ENCODE measurements at places on chromosomes 3 and 15. TPM values are rescaled to one million over a fixed set of nuclear protein-coding genes. Genes with fewer than 3 reads are reported as not detected.
A peak's percentile ranks its signal among the peaks of the same experiment; 100 is the strongest.

GOLGA8M gene
- total RNA-seq = not detected

ZPLD1 gene
- not detected for total RNA-seq

DNA sequence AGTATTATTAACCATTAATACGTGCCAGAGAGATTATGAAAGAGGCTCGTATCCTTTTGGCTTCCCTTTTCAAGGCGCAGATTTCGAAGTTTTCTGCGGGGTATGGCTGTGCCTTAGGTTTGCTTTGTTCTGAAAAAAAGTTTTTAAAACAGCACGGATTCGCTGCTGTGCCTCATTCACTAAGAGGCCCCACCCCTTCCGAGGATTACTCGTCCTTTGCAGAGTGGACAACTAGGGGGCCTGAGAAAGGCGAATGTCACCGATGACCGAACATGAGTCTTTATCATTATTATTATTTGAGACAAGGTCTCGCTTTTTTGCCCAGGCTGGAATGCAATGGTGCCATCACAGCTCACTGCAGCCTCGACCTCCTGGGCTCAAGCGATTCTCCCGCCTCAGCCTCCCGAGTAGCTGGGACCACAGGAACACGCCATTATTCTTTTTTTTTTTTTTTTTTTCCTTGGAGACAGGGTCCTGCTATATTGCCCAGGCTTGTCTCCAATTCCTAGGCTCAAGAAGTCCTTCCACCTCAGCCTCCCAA is 684 bp upstream of the RPS27L start:
- no peak overlapping the region for H3K27ac ChIP-seq
- H3K27me3 ChIP-seq = no peaks in the 10 kb centered on the region
- peak; percentile 54 for DNase-seq
- no peaks in the 10 kb centered on the region for H3K36me3 ChIP-seq
- H3K4me3 ChIP-seq = peak overlapping the region; percentile 92
- no peaks in the 10 kb centered on the region for H3K4me1 ChIP-seq

- DNase-seq = no peak
- no peak overlapping the region for H3K27ac ChIP-seq
- H3K4me3 ChIP-seq = no peak overlapping the region
- H3K36me3 ChIP-seq = no peaks in the 10 kb centered on the region
These were observed 45.1 kb downstream of the SGO1 start for GRCh38 chr3:20140881-20141280.

- no peaks in the 10 kb centered on the region for H3K36me3 ChIP-seq
- peaks cover 5% of the 10 kb centered on the region for H3K4me1 ChIP-seq
- DNase-seq = no peak
- no peaks in the 10 kb centered on the region for H3K27me3 ChIP-seq
- no peak overlapping the region for H3K4me3 ChIP-seq
- no peak overlapping the region for H3K27ac ChIP-seq
These were observed 69.3 kb downstream of the SMAD6 start for GRCh38 chr15:66771351-66771650.

DNA sequence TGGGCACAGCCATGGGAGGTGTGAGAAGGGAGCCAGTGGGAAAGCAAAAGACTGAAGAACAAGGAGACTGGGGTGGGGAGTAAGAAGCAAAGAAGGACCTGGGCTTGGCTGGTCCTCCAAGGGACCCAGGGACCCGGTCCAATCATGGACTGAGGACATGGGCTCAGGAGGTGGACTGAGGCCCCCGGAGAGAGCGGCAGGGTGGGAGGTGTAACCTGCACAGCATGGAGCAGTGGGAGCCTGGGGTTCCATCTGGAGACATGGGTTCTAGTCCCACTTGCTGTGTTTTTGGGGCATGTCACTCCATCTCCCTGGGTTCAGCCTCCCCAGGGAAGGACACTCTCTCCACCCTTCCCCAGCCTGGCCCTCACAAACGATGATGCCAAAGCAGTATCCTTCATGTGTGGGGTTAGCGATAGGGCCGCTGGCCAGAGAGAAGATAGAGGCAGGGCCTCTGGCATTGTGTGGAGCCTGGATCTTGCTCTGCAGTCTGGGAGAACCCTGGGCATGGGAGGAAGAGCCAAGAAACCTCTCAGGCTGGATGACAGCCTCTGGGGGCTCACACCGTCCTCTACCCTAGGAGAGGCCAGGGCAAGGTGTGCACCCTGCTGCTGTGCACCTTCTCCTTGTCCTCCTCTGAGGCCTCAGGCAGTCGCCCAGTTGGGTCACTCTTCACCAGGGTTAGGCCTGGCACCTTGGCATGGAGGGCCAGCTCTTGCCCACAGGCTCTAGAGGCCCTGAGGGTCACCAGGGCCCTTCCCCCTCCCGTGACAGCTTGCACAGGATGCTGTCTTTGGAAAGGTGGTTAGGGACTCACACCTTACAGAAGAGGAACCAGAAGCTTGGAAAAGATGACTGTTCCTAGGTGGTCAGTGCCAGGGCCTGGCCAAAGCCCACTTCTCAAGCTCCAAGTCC is 26.0 kb downstream of the FBXW12 start:
- H3K4me3 ChIP-seq = no peak overlapping the region
- 0 out of 2 replicates have a peak, but pooled peaks cover 2% of the 10 kb centered on the region for H3K4me1 ChIP-seq
- H3K36me3 ChIP-seq = peaks cover 22% of the 10 kb centered on the region
- peak; percentile 22 for DNase-seq

DNA sequence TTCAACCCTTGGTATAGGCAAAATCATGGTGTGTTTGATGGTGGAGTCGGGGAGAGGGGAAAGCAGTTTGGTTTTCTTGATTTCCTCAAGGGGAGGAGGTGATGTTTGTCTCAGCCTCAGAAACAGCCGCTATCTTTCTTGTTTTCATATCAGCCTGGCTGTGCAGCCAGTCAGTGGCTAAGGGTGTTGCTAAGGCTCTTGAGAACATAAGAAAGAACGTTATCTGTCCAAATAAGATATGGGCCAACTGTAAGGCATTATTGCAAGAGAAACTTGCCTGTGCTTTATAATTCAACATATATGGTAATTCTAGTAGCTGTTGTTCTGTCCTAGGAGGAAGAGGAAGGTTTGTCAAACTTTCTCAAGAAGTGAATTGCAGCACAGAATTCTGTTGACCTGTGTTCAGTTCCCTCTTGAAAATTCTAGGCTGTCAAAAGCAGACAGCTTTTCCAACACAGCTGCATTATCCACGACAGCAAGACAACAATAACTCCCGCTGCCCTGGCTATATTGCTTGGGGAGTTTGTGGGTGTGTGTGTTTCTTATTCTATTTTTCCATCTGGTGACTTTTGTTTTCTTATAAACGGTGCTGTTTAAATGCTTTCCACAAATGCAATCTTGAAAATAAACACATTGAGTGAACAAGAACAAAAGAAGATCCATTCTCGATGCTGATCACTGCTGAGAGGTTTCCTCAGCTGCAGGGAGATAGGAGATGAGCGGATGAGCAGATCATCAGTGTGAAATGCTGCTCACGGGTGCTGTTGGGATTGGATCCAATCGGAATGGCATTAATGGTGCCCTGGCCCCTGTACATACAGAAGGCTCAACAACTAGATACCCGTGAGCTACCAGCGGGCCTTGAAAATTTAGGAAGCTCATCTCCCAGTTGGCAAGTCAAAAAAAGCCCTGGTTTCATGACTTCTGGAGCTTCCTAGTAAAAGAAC is 90.8 kb upstream of the TNFAIP8L3 start:
- H3K27ac ChIP-seq = no peak overlapping the region
- no peak overlapping the region for H3K4me3 ChIP-seq
- no peak for DNase-seq

GRCh38 chr3:22691407-22691806 is 511.7 kb upstream of the UBE2E2 start:
- H3K4me3 ChIP-seq = no peak overlapping the region
- DNase-seq = peak; percentile 42
- no peaks in the 10 kb centered on the region for H3K27me3 ChIP-seq
- no peaks in the 10 kb centered on the region for H3K36me3 ChIP-seq

Measured in H9 (cell line).